AG20443 (cell line): ENCODE measurements at places on chromosomes 2 and 18.

DNA sequence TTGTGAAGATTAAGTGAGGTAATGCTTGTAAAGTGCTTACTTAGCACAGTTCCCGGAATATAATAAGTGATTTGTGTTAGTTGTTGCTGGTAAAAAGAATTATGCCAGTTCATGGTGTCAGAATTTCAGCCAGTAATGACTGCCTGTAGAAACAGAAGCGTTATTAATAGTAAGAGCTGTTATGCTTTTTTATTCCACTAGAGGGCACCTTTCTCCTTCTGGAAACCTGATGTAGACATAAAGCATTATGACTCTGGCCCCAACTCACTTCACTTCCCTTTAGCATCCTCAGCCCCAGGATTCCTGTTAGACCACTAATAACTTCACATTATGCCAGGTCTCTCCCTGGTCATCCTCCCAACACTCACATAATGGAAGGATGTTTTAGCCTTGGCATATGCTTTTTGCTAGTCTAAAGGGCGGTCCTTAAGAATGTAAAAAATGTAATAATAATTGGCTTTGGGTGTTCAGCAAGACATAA lies 34.9 kb downstream of the C18orf54 start:
- peak; percentile 56 for DNase-seq

DNA sequence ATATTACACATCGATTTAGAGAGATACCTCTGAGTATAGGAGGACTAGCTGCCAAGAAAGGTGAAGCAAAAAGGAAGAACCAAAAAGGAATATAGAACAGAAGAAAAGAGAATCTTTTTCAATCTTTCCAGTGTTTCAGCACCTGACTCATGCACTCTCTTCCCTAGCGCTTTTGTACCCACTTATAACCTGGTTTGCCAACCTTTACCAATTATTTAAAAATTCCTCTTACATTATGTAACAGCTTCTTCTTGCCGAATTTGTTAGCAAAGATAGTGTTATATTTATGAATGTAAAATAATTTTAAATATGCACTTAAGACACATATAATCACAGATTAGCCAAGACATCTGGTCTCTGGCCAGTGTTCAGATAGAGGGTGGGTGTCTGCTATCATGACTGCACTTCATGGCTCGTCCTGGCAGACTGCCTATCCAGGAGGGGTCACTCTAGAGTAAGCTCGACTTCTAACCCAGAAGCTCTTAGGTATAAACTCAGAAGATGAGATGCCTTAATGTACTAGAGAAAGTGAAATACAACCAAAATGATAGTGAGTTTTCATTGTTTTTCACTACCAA lies 122.9 kb downstream of the ATAD2B start:
- no peak for DNase-seq

DNA sequence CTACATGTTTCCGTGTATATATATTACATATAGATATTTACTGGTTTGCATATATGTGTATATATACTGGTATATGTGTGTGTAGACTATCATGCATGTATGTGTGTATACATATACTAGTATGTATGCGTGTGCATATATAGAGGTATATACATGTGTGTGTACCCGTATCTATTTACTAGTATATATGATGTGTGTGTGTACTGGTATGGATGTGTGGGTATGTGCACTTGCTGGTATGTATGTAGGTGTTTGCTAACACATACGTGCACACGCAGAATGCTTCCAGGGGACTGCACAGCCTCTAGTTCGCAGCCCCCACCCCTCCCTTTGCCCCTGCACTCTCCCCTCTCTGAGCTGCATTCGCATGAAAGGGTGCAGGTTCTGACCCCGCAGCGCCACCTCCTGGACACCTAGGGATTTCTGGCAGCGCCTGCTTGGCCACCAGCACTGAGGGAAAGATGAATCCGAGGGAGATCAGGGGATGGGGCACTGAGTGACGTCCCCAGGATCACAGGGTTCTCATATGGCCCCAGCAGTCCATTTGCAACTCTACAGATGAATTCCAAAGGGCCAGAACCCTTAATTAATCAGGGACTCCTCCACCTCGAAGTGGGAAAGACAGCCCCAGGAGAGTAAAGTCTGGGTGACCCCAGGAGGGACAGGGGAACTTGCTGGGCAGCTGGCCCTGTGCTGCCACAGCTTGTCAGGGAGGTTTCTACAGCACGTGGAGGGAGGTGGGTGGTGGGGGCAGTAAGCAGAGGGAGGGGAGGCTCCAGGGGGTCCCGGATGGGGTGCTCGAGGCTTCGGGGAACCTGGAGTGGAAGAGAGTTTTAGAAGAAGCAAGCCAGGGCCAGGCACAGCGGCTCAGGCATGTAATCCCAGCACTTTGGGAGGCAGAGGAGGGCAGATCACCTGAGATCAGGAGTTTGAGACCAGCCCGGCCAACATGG lies 66.8 kb upstream of the ASAP2 start:
- peak; percentile 86 for DNase-seq

DNA sequence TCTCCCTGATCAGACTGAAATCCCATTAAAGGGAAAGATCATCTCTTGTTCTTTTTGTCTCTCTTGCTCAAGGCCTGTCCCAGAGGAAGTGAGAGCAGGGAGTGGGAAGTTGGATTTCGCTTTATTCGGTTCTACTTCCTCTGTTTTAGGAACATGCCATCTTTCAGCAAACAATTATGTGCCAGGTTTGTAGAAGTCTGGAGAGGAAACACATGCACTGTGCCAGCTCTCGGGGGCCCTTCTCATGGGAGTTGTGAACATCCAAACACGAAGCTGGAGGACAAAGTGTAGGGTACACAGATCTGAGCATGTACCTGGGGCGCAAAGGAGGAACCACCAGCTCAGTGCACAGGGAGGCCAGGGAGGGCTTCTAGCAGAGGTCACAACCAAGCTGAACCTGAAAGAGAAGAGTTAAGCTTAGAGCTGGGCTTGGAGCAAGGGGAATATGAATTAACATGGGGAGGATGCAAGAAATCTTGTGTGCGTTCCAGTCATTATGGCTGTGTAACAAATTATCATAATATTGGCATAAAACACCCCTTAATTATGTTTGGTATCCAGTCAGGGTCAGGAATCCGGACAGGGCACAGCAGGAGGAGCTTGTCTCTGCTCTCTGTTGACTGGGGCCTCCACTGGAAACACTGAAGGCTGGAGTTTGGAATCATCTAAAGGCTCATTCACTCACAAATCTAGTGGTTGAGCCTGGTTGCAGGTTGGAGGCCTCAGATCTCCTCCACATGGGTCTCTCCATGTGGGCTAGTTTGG lies 128.6 kb downstream of the ZFP36L2 start:
- no peak for DNase-seq

- no peak for DNase-seq
These were observed 89.8 kb upstream of the BCL2L11 start for GRCh38 chr2:111030945-111031344.

- no peak for DNase-seq
These were observed 226.3 kb downstream of the ZNF804A start for GRCh38 chr2:184824597-184824996.

- no peak for DNase-seq
These were observed 36.5 kb downstream of the POLR1A start for GRCh38 chr2:86069091-86069685.

GRCh38 chr2:86543793-86544192 lies 19.4 kb downstream of the CHMP3 start:
- DNase-seq, result no peak

- no peak for DNase-seq
These were observed 237.0 kb downstream of the ZNF804A start for GRCh38 chr2:184835398-184835715.

- peak; percentile 65 for DNase-seq
These were observed 83.8 kb downstream of the AGAP1 start for GRCh38 chr2:235577404-235578330.

GRCh38 chr2:146244131-146244530 lies 1600.7 kb upstream of the ACVR2A start:
- no peak for DNase-seq

DNA sequence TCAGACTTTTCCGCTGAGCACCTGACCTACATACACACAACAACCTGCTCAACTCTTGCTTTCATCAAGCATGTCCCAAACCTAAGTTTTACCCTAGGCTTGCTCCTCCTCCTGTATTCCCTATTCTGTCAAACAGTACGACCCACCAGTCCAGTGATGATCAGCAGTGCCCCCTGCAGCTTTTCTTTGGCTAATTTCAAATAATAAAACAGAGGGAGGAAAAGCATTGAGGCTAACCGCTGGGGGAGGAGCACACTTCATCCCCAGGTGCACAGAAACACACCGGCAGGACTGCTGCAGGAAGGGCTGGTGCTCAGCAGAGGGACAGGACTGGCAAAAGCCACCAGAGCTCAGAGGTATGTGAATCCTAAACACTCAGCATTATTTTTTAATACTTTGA lies 21.2 kb downstream of the E2F6 start:
- no peak for DNase-seq

DNA sequence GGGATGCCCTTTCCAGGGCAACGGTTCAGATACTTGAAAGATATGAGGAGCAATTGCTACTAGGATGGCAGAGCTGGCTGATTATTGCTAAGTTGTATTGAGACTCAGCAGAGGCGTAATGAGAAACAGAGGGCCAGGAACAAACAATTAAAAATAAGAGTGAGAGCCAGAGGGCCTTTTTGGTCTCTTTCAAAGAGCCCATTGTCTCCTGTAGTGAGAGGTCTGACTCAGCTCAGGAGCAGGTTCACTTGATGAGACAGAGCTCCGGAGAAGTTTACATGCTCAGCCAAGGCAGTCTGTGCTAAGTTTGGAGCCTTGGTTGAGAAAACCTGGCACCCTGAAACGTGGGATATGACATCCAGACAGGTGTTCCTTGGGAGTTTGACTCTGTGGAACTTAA lies 303.9 kb upstream of the DLGAP1 start:
- no peak for DNase-seq

GRCh38 chr2:33375054-33375453 lies 101.4 kb upstream of the RASGRP3 start:
- peak; percentile 64 for DNase-seq

DNA sequence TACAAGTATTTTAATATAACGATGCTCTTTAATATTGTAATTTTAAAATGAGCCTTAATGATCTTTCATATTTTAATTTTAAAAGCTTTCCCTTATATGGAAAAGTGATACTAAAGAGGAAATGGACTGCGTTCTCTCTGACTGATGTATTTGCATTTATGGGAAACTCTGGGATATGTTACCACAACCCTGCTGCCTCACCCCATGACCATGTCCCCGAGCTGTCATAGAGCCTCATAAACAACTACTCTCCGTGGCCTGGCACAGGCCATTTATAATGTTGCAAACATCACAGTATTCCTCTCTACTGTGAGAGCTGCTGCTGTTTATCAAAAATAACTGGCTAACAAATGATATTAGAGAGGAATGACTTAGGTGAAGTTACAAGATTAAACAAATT lies 75.8 kb upstream of the SEC11C start:
- no peak for DNase-seq

DNA sequence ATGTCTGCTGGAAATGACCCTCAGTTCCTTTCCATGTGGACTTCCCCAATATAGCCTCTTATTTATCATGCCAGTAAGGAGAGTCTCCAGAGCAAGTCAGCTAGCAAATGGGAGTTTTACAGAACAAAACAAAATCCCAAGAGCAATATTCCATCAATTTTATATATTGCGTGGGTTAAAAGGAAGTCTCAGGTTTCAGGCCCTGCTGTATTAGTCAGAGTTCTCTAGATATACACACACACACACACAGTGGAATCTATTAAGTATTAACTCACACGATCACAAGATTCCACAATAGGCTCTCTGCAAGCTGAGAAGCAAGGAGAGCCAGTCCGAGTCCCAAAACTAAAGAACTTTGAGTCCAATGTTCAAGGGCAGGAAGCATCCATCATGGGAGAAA lies 102.8 kb upstream of the MAP2 start:
- no peak for DNase-seq

DNA sequence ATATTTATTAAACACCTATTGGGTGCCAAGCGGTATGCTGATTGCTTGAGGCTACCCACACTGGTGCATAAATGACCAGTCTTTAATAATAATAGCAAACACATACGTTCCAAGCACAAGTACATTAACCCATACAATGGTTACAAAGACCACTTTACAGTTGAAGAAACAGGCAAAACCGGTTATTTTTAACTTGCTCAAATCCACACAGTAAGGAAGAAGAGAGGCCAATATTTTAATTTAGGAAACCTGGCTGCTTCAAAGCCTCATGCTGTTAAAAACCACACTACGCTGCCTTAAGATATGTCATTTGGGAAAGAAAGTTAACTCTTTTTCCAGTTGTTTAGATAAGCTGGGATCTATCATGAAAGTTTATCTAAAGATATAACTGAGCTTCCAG lies 2.4 kb upstream of the IMPA2 start:
- DNase-seq, result no peak

GRCh38 chr18:45828917-45829811 lies 3.7 kb downstream of the SIGLEC15 start:
- DNase-seq, result no peak

DNA sequence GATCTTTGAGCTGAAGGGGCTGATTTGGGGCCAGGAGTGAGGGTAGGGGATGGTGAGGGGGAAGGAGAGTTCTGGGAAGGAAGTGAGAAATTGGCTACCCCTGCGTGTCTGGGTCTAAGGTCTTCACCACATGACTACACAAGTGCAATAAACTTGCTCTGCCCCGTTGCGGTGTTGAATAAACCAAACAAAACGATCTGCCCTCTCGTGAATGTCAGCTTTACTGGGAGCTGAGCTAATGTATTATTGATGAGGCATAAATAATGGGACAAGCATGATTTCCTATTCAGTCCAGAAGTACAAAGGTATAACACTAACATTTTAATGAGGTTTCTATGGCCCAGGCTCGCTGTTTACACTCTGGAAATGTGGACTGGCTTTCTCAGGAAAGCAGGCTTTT lies 8.0 kb upstream of the CFAP221 start:
- DNase-seq, result no peak

DNA sequence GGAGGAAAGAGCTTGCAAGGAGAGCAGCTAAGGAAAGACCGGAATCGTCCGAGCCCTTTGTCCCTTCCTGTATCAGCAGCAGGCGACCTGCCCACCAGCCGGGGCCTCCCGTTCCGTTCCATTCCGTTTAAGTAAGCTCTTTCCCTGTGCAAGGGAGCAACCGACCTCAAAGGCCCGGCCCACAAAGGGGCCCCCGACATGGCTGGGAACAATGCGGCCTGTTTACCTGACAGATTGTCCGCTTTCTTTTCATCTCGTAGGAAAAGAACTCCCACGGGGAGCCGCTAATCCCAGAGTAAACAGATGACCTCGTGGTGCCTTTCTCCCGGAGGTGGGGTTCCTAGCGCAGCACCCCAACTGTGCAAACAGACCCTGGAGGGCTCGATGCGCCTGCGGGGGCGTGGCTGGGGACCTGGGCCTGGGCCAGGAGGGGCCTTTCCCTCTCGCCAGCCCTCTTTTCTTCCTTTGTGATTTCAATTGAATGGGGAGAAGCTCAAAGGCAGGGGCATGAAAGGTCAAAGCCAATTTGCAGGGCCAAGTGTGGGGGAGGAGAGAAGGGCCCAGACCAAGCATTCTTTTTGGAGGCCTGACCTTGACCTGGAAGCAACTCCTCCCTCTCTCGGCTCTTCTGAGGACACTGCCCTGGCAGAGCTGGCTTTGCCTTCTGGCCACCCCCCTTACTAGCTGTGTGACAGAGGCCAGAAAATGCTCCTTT lies 120.2 kb downstream of the INHBB start:
- no peak for DNase-seq

DNA sequence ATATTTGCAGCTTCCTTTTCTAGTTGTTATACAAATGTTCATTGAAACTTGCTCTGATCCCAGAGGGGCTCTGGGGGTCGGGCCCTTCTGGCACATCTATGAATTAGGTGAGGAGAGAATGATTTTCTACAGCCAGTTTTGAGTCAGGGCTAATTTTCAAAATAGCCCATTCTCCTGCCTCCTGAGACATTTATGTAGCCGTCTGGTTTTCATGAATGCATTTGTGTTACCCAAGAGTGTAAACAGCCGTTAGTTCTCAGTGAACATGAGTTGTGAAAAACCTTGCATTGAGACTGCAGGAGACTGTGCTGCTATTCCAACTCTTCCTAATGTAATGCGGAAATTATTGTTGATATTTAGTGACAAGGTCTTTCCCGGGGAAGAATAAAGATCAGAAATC lies 122.5 kb downstream of the ICOS start:
- DNase-seq, result no peak
